ENCODE measurements at places on chromosomes 11 and 22.

DNA sequence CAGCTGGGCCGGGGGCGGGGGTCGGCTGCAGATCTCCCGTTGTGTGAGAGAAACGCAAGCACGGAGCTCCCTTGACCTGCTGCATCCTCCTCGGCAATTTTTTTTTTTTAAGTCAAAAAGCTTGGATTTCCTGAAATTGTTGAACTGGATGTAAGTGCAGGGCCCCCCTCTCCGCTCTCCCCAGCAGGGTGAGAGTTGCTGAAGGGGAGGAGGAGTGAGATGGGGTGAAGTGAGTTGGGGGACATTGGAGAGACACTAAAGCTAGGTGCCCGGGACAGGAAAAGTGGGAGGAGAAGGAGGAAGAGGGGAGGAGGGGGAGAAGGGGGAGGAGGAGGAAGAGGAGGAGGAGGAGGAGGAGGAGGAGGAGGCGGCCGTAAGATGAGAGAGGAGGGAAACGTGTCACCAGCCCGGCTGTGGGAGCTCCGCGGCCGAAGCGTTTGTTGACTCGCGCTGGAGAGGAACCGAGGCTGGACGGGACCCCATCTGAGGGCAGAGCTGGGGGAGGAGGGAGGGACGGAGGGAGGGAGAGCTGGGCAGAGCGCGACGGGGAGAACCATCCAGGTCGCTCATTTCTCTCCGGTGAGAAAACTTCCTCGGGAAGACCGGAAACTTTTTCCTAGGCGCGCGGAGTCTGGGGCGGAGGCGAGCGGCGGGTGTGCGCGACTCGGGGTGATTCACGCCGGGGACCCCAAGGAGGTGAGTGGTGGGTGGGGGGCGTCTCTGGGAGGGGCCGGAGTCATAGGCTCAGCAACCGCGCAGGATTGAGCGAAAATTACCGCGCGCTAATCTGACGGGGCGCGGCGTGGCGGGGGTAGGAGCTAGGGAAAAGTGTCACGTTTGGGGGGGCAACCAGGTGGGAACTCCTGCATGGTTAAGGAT lies 80.2 kb downstream of the PRR5L start:
- DNase-seq, result no peak

GRCh38 chr22:26339755-26340154 lies 89.3 kb upstream of the ASPHD2 start:
- no peak for DNase-seq

GRCh38 chr22:24402460-24403192 lies 24.8 kb upstream of the ADORA2A start:
- no peak for DNase-seq

DNA sequence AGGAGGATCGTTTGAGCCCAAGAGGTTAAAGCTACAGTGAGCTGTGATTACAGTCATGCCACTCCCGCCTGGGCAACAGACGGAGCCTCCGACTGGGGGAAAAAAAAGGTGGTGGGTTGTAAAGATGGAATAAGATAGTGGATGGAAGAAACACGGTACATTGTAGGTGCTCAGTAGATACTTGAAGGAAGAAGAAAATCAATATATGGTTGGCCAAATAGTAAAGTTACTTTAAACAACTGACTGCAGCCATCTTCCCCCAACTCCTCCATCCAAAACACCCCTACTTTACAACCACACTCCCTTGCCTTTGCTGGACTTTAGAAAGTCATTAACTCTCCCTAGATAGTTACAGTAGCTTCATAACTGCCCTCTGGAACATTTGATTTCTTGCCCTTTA lies 2.5 kb upstream of the NUP98 start:
- DNase-seq, result no peak
